ENCODE measurements at places on chromosomes 7 and 10.

GRCh38 chr7:112286250-112287086 is 80.0 kb downstream of the ZNF277 start:
- no peak for DNase-seq

GRCh38 chr7:31234836-31235605 is 105.5 kb downstream of the NEUROD6 start:
- no peak for DNase-seq

- DNase-seq: no peak
Observed at GRCh38 chr7:7938471-7938870, 30.1 kb upstream of the GLCCI1 start.

- DNase-seq: no peak
Observed at GRCh38 chr7:92133133-92133736, 1.0 kb downstream of the CYP51A1 start.

DNA sequence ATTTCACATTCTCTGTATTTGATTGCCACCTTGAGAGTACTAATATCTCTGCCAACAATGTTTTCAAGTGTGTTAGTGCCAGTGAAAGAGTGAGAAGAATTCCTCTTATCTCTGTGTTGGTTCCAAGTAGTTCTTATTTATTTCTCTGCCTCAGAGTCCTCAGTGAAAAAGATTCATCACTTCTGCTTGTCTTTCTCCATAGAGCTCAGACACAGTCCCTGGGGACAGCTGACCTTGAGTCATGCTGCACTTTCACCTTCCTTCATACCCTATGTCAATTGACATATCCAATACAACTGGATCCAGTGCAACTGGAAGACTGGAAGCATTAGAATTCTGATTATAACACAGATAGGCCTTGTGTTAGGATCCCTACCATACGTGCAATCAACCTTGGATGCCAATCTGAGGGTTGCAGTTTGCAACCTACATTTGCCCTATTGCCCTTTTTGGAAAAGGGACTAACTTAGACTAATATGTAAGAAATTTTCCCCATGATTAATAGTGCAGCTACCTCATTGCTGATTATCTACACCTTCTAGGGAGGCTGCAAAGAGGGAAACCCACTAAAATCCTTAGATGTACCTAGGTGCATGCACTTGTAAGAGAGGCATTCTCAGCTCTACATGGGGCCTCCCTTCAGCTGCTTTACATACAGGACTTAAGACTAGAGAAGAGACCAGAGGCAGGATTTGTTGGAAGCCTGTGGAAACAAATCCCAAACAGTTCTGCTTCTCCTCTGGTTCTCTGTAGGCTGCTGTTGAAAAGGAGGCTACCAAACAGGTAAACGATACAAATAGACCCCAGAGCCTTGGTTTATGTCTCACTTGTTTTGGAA is 8.4 kb downstream of the IFIT2 start:
- no peak for DNase-seq

DNA sequence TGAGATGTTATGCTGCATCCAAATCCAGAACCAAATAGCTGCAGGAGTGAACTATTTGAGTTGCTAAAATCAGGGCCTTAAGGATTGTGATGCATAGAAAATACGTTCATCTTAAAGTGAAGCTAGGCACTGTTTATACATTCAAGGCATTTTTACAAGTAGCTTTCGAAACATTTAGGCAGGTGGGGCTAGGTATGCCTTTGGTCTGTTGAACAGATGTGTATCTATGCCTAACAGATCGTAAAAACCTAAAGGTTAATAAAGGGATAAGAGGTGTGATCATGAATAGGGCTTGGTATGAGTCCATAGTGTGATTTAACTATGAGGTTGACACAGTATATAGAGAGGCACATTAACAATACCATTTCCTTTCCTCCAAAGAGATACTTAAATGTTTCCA is 262.5 kb downstream of the SEMA3D start:
- DNase-seq: no peak

- no peak for DNase-seq
Observed at GRCh38 chr7:157041004-157041403, 30.5 kb upstream of the MNX1 start.

- no peak for DNase-seq
Observed at GRCh38 chr10:4127518-4128315, 342.7 kb upstream of the KLF6 start.

DNA sequence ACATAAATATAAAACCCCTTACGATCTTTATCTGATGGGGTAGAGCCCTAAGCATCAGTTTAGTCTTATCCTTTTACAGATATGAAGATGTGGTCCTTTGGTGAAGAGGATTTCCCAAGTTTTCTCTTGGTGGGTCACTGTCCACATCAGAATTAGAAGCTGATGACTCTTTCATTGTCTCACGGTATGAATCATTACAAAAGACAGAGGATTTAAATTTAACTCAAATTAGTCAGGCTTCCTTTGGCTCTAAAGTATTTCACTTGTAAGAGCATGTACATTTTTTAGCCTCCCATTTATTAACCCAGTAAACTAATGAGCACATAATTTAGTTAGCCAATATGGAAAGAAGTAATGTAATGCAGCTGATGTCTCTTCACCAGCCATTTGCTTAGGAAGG is 49.9 kb upstream of the TMEM26 start:
- DNase-seq: no peak

DNA sequence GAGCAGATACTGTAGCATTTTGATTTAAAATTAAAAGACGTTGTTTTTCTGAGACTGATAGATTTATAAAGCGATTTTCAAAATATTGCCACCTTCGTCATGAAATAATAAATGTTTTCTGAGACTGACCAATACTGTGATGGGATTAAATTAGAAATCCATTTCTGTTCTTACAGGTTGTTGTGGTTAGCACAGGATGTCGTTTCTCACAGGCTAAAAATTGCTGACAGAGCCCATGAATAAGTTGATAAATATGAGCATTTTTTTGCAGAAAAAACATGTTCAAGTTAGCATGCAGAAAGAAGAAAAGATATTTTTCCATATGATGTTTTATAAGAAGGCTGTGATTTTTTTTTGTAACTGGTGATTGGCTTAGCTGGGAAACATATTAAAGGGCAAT is 66.8 kb downstream of the POU6F2 start:
- no peak for DNase-seq

DNA sequence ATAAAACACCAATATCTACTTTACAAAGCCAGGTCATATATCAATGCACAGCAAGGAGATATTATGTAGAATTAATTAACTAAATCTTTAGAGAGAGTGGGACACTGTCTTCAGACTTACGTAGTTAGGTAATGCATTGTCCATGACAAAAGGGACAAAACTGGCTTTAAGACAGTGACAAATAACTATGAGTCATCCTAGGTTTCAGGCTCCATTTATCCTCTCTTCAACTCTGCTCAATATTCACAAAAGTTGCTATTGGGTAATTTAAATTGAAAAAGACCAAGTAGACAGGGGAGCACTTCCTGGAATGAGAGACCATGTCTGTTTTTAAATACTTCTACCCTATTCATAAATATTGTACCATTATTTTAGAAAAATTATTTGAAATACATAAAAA is 464.5 kb downstream of the ARL4A start:
- no peak for DNase-seq

- peak; percentile 27 for DNase-seq
Observed at GRCh38 chr7:151754142-151754590, 122.7 kb downstream of the PRKAG2 start.

DNA sequence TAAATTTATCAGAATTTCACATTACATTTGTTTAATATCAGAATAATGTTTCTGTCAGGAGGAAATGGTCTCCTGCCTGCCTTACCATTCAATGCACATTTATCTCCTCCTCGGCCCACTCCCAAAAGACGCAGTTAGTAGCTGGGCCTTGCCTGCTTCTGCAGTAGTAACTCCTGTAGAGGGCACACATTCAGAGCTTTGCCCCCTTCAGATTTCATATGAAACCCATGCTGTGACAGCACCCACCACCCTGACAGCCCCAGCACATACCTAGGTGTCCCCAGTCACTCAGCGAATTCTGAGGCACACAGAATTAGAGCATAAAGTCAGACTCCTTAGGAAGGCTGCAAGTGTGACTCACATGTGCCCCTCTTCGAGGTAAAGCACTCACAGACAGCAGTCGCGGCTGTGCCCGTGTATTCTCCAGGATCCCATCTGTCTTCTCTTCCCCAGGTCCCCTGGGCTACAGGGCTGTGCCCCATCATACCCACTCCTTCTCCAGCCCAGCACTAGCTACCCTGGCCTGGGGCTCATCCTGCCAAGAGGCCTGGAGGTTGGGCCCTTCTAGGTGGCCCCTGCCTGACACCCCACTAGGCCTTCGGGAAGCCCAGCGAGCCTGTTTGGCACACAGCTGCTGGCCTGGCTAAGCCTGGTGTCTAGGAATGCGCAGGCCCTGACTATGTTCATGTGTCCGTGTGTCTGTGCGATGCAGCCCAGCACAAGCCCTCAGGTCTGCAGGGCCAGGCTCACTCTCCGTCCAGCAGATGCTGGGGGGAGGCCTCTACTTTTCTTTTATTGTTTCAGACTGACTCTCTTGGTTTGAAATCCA is 4.7 kb upstream of the DEPP1 start:
- DNase-seq: no peak

DNA sequence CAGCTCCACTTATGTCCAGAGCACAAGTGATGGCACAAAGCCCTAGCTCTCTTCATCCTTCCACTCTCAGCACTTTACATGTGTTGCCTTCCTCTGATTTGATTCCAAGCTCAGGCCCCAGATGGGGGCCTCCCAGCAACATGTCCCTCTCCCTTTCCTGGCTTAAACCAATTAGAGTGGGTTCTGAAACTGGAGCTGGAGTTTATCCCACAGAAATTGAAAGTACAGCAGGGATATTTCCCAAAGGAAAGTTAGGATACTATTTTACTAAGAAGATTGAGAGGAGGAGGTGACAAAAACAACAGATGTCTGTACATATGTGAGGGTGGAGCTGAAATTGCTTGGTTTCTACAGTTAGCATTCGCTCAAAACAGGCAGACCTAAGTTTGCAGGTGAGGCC is 724.6 kb downstream of the AUTS2 start:
- DNase-seq: no peak

DNA sequence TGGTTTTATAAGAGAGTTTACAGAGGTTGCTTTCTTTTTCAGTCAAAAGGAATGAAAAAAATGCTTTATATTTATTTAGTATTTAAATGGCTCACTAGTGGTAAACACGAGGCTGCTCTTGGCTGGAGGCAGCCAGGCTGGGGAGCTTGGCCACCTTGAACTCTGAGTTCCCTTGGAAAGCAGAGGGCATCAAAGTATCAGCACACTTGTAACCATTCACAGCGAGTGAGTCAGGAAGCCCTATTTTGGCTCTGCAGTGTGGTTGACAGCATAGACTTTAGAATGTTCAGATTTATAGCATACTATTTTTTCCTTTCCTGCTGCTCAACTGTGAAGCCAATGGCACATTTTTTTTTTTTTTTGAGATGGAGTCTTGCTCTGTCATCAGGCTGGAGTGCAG is 51.6 kb downstream of the CYCS start:
- DNase-seq: no peak

DNA sequence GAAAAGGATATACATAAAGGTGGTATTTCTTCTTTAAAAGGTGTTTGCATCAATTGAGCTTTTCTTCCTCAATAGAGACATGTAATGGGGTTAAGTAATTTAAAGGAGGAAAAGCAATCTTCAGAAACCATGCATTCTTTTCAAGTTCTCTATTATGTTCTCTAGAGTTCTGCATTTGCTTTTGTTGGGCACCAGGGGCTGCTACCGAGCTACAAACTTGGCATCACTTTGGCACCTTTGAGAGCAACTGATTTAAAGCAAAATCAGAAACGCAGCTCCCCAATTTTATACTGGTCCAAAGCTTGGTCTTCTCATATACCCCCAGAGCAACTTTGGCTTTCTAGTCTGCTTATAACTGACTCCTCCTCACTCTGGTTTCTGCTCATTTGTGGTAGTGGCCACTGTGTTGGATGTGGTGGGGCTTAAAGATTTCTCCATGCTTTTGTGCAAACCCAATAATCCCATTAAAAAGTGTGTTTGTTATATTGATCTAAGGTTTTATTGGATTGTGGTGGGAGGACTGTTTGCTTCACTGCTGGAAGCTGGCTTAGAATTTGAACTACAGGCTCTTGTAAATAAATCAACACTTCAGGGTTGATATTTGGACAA is 712.1 kb downstream of the PHTF2 start:
- no peak for DNase-seq

GRCh38 chr7:142930126-142930730 is 3.3 kb downstream of the TRPV5 start:
- DNase-seq: no peak

DNA sequence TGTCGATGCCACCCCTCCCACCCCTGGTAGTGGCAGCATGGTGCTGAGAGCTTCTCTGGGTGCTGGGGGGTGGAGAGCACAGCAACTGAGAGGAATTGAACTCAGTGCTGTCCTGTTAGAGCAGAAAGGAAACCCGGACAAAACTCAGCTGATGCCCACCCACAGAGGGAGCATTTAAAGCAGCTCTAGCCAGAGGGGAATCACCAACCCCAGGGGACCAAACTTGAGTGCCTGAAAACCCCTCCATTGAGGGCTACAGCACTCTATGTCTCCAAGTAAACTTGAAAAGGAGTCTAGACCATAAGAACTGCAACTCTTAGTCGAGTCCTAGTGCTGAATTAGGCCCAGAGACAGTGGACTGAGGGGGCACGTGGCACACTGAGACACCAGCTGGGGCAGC is 16.8 kb upstream of the FOXI2 start:
- no peak for DNase-seq

GRCh38 chr7:121197455-121197854 is 131.3 kb upstream of the WNT16 start:
- no peak for DNase-seq

DNA sequence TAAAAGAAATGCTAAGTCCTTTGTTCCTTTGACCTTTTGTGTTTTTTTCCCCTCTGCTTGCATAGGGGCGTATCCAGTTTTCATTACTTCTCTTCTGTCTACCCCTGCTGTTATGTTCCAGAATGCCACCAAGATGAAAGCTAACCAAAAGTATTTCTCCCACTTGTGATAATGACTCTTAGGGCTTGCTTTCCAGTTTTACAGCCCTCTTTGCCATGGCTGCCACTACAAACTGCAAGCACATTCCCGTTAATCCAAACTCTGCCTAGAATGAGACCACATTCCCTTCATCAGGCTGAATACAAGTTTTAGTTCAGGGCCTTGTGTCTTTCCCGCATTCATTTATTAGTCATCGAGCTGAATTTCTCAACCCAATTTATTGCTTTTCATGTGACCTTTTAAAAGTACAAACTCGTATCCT is 23.6 kb upstream of the CD36 start:
- DNase-seq: no peak

DNA sequence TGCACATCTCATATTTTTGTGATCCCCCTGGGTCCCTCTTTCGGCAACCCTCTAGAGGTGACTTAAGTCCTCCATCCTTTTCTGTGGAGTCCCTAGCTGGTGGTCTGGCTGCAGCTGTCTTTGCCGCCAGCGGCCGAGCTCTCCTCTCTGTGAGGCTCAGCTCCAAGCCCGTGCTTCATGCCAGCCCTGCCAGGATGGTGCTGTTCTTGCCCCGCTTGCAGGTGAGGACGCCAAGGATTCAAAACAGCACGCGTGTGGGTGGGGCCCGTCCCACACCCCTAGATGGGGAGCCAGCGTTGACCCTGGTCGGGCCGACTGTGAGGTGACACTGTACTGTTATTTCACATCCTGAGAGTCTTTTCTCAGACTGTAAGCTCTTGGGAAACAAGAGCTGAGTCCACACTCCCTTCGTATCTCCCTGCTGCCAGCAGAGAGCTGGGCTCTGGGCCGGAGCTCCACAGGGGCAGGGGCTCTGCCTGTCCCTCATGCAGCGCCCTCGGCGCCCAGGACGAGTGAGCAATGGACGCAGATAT is 36.6 kb upstream of the GJD4 start:
- DNase-seq: no peak

- no peak for DNase-seq
Observed at GRCh38 chr10:114399576-114399975, 4.7 kb downstream of the AFAP1L2 start.

GRCh38 chr7:24462984-24463383 is 110.3 kb upstream of the PALS2 start:
- no peak for DNase-seq
